ENCODE measurements at places on chromosomes 3 and 15. TPM values are rescaled to one million over a fixed set of nuclear protein-coding genes. Genes with fewer than 3 reads are reported as not detected.

Gene ADPGK
- 36.4 TPM for total RNA-seq

Gene CD96
- total RNA-seq, result 6.6 TPM

Gene CEP152
- 7.8 TPM for total RNA-seq

Gene LAMB2
- 354 TPM for total RNA-seq

Gene TMEM207
- not detected for total RNA-seq

Gene METTL6
- total RNA-seq, result 13.7 TPM

Gene TLR9
- total RNA-seq, result 0.77 TPM

Gene DGKG
- 0.80 TPM for total RNA-seq

GRCh38 chr3:87987952-87988351 is 70.9 kb downstream of the CGGBP1 start:
- no peak for DNase-seq

DNA sequence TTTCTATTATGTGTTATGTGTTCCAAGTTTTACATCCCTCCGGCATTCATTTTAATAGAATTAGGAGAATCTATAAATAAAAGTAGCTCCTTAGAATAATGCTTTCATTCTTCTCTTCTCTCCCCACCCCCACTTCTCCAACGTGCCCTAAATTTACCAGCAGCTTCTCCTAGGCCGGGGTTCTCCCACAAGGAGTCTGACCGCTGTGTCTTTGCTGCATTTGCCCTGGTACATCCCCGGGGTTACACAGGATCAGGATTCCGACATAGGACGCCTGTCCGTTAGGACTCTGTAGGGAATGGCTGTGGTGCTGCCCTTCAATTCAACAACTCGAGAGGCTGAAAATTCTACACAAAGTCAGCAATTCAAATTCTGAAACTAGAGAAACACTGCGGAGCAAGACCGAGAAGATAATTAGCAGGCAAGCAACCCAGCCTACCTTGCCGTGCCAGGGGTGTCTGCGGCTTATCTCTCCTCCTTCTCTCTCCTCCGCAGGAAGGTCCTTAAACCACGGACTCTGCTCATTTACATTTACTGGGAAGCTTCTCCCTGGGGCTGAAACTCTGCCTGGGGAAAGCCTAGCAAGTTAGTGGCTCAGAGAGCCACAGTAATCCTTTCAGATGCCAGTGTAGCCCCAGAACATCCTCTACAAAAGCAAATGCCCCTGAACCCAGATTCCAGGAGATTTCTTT is 18.8 kb downstream of the PCSK6 start:
- no peak for DNase-seq

DNA sequence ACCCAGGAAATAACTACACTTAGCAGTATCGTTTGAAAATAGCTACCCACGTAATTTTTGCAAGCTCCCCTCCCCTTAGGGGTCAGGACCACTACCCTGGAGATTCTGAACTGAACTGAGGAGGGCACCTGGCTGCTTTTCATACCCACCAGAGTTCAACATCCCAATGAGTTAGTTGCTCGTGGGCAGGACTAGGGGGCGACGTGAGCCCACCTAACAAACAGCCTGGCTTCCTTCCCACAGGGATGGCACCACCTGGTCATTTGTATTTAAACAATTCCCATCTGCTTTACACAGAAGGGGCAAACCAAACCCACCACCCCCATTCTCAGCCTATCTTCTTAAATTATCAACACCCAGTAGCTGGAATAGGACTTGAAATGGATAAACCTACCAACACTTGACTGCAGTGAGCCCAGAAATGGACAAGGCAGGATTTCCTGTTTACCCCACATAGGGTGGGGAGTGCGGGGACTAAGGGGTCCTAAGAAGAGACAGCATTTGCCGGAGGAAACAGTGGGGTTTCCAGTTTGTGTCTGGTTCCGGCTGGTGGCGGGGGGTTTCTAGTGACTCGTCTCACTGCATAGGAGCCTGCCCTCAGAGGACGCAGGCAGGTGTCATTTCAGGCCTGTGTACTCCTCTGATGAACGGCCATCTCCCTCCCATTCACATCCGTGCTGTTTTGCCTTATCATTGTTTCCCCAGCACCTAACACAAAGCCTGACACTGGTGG is 11.6 kb upstream of the VGLL4 start:
- no peak for DNase-seq

- no peak for DNase-seq
These were observed 1357.1 kb upstream of the CADM2 start for GRCh38 chr3:83601704-83602103.

Measured in mucosa of descending colon (tissue), 3 donors.